ENCODE measurements at places on chromosomes 6 and 20. TPM values are rescaled to one million over a fixed set of nuclear protein-coding genes. Genes with fewer than 3 reads are reported as not detected.

BNIP5 gene
- not detected for total RNA-seq

POLH gene
- 35.5 TPM for total RNA-seq

C6orf58 gene
- total RNA-seq, result not detected

LKAAEAR1 gene
- not detected for total RNA-seq

ACAT2 gene
- 534 TPM for total RNA-seq

HMGN4 gene
- total RNA-seq, result 79.1 TPM

MRPL14 gene
- total RNA-seq, result 178 TPM

ATG5 gene
- 56.8 TPM for total RNA-seq

HLA-DQA2 gene
- not detected for total RNA-seq

PLN gene
- not detected for total RNA-seq

SLC12A5 gene
- 5.3 TPM for total RNA-seq

HSD17B8 gene
- total RNA-seq, result 13.5 TPM

SLC35D3 gene
- total RNA-seq, result not detected

OR2B6 gene
- total RNA-seq, result not detected

RBPJL gene
- total RNA-seq, result not detected

ROS1 gene
- not detected for total RNA-seq

MUC22 gene
- not detected for total RNA-seq

CCR6 gene
- 4.2 TPM for total RNA-seq

ARMC12 gene
- total RNA-seq, result not detected

PTCRA gene
- not detected for total RNA-seq

DLGAP4 gene
- total RNA-seq, result 15.2 TPM

Data from HepG2 (cell line).